Right hindlimb (tissue), 1 donor: ENCODE measurements at places on chromosomes 4 and X.

GRCh38 chrX:124931241-124931640 lies 388.4 kb upstream of the TEX13C start:
- DNase-seq, result no peak

GRCh38 chrX:154486396-154487207 lies at the start of gene UBL4A:
TSS of gene UBL4A (minus strand) at chrX:154486615. CDS start at chrX:154486584, 31 bp downstream.
- DNase-seq, result peak; percentile 63

GRCh38 chrX:11244636-11245035 lies 48.6 kb upstream of the AMELX start:
- DNase-seq, result peak; percentile 35

GRCh38 chrX:134868771-134869495 lies 121.9 kb upstream of the SMIM10 start:
- no peak for DNase-seq

GRCh38 chr4:2378898-2379297 lies 39.5 kb downstream of the ZFYVE28 start:
- DNase-seq, result no peak

DNA sequence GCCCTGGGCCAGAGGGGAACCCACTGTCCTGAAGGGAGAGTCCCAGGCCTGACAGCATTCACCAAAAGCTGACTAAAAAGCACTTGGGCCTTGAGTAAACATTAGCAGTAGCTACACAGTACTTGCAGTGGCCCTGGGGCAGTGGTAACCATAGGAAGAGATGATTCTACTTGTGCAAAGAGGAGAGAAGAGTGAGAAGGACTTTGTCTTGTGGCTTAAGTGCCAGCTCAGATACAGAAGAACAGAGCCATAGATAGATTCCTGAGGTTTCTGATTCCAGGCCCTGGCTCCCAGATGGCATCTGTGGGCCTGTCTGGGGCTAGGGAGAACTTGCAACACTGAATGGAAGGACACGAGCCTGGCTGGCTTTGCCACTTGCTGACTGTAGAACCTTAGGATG lies 100.5 kb downstream of the PTCHD1 start:
- no peak for DNase-seq

DNA sequence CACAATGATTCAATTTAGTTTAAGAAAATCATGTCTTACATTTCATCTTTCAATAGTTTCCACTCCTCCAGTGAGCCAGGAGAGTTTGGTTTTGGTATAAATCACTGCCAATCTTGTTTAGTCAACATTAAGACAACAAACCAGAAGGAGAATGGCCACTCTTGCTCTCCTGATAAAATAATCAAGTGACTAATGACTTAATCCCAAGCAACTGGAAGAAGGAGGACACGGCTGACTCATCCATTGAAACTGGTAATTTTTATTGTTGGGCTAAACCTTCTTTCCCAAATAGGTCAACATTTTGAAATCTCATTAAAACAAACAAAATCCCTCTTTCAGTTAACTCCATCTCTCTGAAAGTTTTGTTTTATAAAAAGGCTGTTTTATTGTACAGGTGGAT lies 230.2 kb downstream of the CLCN4 start:
- no peak for DNase-seq

GRCh38 chr4:185457136-185457535 lies 14.4 kb downstream of the CCDC110 start:
- no peak for DNase-seq

DNA sequence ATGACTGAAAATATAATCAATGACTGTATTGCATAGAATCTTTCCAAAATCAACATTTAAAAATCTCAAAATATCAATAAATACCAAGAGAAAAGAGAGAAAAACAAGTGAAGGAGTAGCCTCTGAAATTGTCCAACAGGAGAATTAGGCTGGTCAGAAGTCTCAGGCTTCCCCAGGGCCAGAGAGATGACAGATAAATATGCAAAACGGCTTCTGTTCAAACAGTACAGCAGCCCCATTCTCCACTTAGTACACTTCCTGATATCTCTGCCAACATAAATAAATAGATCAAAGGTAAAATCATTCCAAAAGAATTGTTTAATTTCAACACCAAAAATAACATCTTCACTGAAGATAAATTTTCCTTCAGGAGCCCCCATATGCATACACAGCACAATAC lies 204.7 kb upstream of the GABRA2 start:
- no peak for DNase-seq

DNA sequence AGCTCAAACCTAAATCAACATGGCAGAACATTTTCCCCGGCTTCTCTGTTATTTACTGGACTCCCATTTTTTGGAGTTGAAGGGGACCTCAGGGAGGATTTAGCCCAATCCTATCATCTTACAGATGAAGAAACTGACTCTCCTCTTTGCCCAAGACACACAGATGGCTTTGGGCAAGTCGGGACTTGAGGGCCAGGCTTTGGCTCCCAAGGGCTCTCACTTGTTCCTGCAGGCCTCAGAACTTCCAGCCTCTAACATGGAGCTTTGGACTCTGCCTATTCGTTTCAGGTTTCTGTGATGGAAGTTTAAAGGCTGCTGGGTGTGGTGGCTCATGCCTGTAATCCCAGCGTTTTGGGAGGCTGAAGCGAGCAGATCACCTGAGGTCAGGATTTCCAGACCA lies 59.5 kb downstream of the RHOH start:
- DNase-seq, result no peak

- peak; percentile 78 for DNase-seq
Observed at GRCh38 chr4:182885738-182886077, 31.5 kb downstream of the DCTD start.

- DNase-seq, result no peak
Observed at GRCh38 chr4:99629962-99630554, 27.6 kb downstream of the C4orf54 start.

- DNase-seq, result no peak
Observed at GRCh38 chrX:42087960-42088359, 164.6 kb upstream of the CASK start.

DNA sequence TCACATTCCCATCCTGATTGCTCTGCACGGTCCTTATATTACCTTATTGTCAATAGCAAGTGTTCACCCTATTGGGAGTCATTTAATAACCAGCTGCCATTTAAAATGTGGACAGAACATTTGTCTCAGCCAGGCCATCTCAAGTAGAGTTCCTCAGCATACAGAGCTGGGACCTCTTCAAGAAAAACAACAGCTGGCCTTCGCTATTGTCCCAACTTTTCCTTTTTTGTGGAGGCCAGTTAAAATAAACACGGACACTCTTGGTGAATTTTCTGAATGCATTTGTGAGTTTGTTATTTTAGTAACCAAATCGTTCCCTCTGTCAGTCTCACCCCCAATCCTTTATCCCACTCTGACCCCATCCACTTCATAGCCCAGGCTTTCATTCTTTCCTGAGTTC lies 395.3 kb upstream of the PITX2 start:
- DNase-seq, result no peak

DNA sequence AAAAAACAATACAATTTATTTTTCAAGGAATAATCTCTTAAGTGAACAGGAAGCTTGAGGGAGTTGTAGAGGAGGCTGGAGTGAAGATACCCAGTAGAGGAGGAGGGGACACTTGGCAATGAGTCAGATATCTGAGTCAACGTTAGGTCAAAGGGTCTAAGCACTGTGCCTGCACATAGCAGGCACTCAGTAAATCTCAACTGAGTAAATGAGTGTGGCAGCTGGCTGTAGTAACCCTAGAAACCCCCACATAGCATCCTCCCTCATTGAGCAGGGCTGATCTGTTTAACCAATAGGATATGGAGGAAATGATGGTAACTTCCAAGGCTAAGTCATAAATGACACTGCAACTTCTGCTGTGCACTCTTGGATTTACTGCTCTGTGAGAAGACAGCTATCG lies 186.0 kb upstream of the FAM241A start:
- no peak for DNase-seq

DNA sequence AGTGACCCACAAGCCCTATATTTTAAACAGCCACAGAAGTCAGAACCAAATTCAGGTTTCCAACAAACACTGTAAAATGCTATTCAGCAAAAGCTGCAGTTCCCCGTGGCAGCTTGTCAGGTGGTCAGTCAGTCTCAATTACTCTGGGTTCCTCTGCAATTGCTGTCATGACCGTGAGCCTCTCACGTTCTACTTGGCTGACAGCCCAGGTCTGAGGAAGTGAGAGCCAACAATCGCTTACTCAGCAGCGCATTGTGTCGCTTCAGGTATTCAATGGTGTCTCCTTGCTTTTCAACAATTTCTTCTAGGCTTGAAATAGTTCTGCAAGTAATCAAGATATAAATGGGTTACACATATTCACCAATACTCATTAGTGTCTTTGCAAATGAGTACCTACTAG lies 25.8 kb downstream of the TRIM75 start:
- peak; percentile 47 for DNase-seq

DNA sequence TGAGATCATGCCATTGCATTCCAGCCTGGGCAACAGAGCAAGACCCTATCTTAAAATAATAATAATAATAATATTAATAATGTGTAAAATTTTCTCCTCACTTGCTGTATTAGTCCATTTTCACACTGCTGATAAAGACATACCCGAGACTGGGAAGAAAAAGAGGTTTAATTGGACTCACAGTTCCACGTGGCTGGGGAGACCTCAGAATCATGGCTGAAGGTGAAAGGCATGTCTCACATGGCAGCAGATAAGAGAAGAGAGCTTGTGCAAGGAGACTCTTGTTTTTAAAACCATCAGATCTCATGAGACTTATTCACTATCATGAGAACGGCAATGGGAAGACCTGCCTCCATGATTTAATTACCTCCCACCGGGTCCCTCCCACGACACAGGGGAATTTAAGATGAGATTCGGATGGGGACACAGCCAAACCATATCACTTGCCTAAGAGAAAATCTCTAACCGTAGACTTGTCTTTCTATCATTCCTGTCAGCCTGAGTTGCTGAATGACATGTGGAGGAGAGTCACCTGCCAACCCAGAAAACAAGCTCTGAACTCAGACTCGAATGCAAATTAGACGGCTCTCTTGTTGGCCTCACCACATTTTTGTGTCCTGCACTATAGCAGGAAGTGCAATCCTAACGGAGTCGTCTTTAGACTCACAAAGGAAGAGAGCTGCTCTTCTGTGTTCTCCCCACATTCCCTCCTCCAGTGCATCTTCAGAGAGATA lies 51.9 kb upstream of the DCTD start:
- no peak for DNase-seq
